ENCODE measurements at places on chromosomes 1 and 21.

GRCh38 chr1:44810101-44810761 is 1.9 kb downstream of the BTBD19 start:
- DNase-seq: no peak

DNA sequence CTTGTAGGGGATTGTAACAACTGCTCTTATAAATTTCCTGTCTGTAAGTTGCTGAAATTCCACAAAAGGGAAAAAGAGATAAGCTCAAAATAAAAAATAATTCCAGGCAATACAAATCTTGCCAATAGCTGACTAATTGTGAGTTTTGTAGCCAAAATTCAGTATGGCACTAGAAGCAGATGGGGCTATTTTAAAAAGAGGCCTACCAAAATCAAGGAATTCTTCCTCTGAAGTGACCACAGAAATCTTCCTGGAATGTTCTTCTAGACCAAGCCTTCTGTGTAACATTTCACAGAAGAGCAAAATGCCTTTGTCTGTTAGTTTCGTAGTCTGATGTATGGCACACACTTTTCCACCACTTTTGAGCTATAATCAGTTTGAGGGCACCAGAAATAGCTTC is 127.6 kb downstream of the CYYR1 start:
- no peak for DNase-seq

GRCh38 chr1:96309783-96310182 is 411.8 kb upstream of the PTBP2 start:
- DNase-seq: no peak

DNA sequence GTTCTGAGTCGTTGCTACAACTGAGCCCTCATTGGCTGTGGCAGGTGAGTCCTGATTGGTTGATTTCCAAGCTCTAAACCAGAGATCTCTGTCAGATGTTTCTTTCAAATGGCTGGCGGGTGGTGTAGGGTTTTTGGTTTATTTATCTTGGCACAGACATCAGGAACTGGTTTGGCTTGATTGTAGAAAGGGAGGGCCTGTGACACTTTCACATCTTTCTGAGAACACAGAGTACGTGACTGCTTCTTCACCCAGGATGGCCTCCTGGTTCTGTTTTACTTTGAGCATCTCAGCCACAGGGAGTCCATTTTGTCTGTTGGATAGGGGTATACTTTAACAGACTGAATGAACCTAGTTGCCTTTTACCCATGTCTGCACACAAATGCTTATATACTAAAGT is 89.4 kb upstream of the GPR52 start:
- DNase-seq: no peak

- no peak for DNase-seq
Measured at GRCh38 chr1:29896300-29896699, 660.0 kb downstream of the PTPRU start.

- DNase-seq: peak; percentile 83
Measured at GRCh38 chr1:24481101-24481500, 21.5 kb upstream of the RCAN3 start.

DNA sequence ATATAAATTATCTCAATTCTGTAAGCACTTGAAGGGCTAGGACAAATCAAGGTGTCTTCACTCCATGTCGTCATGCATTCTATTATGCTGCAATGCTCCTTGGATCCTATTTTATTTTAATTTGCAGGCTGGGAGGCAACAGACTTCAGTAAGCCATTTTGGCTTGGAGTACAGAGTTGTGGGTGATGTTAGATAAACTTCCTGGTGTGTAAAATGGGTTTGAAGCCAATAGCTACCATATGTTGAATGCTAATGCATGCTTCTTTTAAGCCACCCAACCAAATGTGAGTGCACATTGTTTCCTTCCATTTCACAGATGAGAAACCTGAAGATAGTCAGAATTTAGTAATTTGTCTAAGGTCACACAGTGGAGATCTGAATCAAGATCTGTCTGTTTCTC is 482.8 kb downstream of the DISC1 start:
- no peak for DNase-seq

DNA sequence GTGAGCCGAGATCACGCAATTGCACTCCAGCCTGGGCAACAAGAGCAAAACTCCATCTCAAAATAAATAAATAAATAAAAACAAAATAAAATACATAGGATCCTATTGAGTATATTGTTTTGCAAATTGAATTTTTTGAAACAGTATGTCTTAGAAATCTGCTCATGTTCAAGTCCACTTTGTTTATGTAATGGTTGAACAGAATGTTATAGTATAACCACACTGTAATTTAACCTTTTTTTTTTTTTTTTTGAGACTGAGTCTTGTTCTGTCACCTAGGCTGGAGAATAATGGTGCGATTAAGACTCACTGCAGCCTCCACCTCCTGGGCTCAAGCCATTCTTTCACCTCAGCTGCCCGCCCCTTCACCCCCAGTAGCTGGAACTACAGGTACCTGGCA is 31.4 kb downstream of the PARK7 start:
- no peak for DNase-seq

DNA sequence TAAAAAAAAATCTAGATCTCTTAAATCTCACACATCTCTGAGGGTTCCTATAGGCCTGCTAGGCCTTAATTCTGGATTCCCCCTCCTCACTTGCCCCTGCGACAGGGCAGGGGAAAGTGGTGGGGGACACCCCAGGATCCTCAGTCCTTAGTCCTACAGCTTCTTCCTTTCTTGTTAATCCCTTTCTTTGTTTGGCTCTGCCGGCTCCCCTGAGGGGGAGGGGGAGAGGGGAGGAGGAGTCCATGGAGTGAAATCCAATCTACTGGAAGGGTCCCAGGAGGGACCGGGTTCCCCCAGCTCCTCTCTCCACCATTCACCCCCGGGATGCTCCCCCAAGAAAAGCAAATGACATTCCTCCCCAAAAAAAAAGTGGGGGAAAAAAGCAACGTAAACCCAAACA is 8.5 kb downstream of the MEX3A start:
- DNase-seq: no peak

DNA sequence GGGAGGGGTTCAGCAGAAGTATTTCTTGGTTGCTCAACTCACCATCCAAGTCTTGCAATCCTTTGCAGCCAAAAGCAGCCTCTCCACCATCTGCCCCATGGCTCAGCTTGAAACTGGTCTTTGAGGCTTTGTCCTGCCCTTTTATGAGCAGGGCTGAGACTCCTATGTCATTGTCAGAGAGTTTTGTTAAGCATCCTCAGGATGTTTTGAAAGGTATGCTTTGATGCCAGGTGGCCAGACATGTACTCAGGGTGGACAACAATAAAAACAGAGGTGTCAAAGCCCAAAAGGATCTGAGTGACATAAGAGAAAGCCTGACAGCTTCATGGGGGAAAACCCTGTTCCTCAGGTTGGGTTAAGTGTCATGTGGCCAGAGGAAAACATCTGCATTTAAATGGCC is 310.5 kb downstream of the PRDM2 start:
- DNase-seq: no peak

DNA sequence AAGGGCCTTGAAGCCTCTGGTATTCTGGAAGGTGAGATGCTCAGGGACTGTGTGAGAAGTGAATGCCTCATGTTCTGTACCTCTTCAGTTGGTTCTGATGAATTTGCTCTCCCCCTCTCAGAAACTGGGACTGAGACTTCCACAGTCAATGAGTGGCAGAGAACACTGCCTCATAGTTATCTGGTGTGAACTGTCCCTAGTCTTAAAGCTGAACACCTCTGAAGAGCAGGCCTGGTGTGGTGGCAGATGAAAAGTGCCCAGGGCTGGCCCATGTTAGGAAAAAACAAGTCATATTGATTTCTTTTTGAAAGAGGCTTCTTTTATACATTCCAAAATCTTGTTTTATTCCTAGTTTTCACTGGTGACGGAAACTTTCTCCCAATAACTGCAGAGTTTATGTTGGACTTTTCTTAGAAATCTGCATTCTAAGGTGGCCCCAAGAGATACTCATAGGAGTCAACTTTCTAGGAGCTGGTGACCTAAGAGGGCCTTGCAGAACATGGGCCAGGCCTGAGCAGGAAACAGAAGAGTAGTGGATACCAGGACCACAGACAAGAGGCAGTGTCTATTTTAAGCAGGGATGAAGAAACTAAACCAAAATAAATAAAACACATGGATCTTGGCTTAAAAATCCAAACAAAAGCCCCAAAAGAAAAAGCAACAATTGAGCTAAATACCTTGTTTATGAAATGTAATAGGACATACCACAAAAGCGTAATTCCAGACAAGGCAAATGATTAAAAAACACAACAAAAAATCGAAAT is 19.5 kb downstream of the DUSP10 start:
- no peak for DNase-seq

DNA sequence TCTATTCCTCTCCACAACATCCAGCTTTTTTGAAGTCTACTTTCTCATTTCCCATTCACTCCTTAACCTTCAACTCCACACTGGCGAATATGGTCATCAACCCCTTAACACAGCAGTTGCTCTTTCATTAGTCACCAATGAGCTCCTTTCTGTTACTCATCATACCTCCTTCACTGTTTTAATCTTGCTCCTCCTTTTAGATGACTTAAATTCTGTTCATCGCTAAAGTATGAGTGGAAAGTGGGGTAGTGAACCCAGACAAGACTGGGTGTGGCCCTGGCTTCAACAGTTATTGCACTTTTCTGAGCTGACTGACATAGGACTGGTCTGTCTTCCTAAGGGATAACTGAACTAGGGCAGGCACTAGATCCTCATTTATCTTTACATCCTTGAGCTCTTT is 51.3 kb downstream of the AKT3 start:
- DNase-seq: no peak

DNA sequence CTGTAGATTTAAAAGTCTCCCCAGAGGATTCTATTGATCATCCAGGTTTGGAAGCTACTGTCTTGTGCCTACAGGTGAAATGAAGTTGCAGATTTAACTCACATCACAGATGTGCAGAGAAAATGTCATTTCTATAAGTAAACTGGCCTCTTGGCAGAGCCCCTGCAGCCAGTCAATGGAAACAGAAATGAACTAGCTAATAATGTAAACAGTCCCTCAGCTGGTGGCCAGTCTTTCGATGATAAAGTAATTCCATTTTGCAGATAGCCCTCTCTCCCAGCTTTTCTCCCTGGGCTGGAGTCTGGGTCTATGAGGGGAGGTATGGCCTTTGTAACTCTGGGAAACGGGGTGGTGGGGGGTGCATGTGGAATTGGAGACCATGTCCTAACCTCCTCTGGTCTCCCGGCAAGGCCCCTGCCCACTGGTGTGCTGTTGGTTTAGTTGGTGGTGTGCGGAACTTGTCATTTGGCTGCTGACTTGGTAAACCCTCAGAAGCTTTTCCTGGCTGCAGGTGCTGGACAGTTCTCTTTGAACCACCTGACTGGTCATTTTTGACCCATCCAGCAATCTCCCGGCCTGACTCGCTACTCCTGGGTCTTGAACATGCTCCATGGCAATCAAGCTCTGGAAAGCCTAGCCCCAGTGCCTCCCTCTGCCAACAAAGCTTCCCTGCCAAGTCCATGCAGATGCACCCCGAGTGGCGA is 14.9 kb downstream of the TBX19 start:
- DNase-seq: no peak

DNA sequence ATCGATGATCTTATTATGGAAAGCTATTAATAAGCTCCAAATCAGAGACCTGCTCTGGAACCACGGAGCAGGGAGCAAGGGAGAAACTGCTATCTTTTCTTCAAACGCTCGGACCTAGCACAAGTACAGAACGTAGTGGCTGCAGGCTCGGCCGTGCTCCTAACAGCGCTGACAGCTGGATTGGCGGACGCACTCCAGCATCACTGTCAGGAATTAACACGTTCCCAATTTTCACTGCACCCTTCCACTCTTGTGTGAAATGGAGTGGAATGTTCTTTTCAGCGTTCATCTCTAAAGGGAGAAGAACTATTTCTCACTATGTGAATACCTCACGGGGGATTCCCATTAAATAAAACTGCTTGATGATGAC is 106.9 kb downstream of the ZNF281 start:
- no peak for DNase-seq

- DNase-seq: no peak
Measured at GRCh38 chr1:92934395-92935378, 26.6 kb downstream of the DIPK1A start.

DNA sequence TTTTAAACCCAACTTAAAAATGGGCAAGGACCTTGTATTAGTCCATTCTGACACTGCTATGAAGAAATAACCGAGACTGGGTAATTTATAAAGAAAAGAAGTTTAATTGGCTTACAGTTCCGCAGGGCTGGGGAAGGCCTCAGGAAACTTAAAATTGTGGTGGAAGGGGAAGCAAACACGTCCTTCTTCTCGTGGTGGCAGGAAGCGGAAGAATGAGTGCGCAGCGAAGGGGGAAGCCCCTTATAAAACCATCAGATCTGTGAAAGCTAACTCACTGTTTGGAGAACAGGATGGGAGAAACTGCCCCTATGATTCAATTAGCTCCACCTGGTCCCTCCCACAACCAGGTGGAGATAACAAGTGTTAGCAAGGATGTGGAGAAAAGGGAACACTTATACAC is 237.7 kb downstream of the SEC16B start:
- DNase-seq: no peak

DNA sequence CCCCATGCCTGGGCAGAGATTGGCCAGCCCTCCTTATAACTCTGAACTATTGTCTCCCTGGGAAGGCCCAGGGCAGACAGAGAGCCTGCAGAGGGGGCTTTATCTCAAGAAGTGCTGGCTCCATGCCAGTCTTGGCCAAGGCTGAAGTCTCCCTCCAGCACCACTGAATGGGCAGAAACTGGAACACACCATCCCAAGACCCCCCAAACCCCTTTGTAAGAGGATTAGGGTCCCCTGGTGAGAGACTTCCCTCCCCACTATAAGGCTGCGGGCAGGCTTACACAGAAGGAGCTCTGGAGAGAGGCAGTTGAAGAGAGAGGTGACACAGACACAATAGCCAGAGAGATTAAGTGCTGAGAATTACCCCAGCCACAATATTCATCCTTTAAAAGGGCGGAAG is 97.2 kb downstream of the NAV1 start:
- DNase-seq: no peak

DNA sequence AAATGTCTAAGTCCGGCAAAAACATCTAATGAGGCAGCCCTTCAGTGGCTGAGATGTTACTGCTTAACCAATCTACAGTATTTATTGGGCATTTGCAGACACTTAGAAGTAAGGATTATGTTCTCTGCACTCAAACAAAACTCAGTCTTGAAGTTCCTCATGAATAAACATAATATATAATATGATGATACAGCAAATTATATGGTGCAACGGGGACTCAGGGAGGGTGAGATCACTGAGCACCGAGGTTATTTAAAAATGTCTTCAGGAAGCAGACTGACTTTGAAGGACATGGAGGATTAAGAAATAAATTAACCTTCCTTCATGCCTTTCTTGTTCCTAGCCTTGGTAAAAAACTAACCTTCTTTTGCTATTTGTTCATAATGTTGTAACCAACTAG is 27.9 kb downstream of the WDR64 start:
- no peak for DNase-seq

GRCh38 chr1:210235363-210236053 is 2.9 kb downstream of the SERTAD4 start:
- DNase-seq: no peak
